ENCODE measurements at places on chromosomes 7 and 10.

DNA sequence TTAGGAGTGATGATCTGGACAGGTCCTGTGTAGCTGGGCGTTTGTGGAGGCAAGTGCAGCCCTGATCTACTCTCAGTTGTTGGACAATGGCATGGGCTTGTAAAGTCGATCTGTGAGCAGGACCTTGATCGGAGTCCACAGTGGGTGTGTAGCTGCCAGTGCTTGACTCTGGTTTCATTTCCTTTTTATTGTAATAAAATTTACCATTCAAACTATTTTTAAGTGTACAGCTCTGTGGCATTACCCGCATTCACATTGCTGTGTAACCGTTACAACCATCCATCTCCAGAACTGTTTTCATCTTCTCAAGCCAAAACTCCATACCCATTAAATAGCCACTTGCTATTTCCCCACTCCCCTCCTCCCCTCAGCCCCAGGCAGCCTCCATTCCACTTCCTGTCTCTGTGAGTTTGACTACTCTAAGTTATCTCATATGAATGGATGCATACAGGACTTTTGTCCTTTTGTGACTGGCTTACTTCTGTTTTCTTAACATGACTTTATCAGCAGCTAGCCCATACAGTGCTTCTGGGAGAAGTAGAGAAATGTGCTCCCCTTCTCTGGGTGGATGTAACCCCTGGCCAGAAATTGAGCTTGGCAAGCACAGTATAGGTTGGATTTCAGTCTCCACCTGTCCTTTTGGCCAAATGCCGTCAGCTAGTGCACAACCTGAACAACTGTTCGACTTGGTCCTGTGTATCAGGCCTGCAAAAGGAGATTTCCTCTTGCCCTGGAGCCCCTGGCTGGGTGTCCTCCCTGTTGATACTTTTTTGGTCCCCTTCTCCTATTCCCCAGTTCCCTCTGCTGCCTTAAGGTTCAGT is 180.0 kb downstream of the LRMDA start:
- DNase-seq: no peak

DNA sequence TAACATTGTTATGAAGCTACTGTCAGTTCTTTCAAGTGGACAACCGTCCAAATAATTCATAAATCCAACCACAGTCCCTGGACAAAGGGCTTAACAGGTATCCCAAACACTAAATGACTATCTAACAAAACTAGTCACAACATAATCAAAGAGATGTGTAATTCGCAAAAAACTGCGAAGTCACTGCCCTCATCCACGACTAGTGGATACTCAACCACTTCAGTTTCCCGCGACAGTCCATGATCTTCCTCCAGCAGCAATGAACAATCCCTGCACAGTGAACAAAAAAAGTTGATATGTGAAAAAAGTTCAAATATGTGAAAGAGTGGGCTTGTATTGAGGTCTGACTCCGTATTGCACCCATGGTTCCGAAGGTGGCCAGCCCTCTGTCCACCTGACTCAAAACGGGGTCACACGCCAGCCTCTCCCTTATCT is 287 bp downstream of the DCLRE1A start:
- no peak for DNase-seq

GRCh38 chr7:50095634-50096033 is 2.6 kb upstream of the ZPBP start:
- DNase-seq: no peak

DNA sequence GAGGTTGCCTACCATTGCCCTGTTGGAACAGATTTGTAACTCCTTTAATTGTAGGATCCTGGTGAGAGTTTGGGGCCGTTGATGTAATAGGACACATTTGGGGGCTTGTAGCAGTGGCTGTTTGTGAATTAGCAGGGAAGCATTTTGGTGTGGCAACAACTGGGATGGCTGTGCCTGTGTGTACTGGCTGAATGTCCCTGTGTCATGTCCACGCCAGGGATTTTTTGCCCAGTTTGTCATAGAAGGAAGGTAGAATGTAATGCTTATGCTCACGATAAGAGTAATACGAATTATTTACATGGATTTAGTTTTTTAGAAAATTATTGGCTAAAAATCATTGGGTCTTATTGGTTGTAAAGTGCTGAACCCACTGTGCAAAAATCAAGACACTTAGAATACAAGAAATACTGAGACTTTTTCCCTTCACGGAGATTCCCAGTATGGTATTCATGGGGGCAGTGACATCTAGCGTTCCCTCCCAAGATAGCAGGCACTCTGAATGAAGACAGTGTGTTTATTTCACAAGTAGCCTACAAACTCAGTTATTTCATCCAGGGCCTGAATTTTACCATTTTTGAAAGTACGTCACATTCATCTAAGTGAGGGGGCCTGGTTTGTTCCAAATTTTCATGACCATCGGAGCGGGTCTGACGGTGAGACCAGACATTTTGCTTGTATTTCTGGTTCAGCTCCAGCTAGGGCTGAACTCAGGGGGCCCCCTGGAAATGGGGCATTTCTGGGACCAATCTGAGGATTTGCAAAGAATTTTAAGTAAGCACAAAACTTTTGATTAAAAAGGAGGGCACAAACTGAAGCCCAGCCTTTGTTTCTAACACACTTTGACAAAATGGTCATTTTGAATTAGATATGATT is 74.7 kb downstream of the CACNB2 start:
- DNase-seq: peak; percentile 55

GRCh38 chr10:124957404-124957947 is 15.6 kb downstream of the ZRANB1 start:
- no peak for DNase-seq

- DNase-seq: no peak
Measured at GRCh38 chr10:79438021-79438698, 7.3 kb downstream of the ZCCHC24 start.

DNA sequence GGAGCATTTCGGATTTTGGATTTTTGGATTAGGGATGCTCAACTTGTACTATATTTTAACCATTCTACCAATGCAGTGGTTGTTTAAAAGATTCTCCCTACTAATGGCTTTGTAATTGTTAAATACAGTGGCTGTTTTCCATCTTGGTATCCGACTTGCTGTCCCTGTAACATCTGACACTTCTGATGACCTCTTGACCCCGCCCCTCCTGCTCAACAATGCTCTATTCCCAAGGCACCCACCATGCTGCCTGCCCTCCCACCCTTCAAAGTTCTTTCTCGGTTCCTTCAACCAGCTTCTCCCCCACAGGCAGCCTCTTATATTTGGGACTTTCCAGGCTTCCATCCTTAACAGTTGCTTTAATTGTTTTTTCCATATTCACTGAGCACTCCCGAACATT is 2.0 kb downstream of the PRTFDC1 start:
- no peak for DNase-seq

- no peak for DNase-seq
Measured at GRCh38 chr10:86042161-86042560, 324.4 kb downstream of the GRID1 start.

DNA sequence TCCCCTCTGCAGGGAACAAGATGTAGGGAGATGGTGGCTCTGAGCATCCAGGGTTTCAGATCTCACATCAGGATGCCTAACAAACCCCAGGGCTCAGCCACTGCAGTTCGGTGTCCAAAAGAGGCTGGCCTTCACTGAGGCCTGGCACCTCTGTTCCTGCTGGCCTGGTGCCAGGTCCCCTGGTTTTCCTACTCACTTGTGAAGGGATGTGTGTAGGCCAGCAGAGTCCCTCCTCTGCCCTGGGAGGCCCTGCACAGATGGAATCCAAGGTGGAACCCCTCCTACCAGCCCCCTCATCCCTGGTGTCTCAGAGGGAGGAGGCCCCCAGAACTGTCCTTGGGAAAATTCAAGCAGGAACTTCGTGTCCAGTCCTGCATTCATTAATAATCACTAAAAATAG is 260.6 kb downstream of the CCSER2 start:
- DNase-seq: no peak

GRCh38 chr10:51878695-51879094 is 179.3 kb upstream of the CSTF2T start:
- no peak for DNase-seq

- DNase-seq: no peak
Measured at GRCh38 chr10:110534571-110534970, 32.9 kb upstream of the SMC3 start.

GRCh38 chr10:88974012-88974411 is 16.6 kb upstream of the FAS start:
- no peak for DNase-seq

GRCh38 chr10:27241010-27241651 is 534 bp upstream of the ACBD5 start:
- DNase-seq: no peak

- no peak for DNase-seq
Measured at GRCh38 chr10:10338339-10338738, 679.3 kb upstream of the CELF2 start.

- DNase-seq: no peak
Measured at GRCh38 chr10:116766837-116767634, 24.7 kb upstream of the HSPA12A start.
